Endothelial cell (in vitro differentiated cells): ENCODE measurements at places on chromosomes 3 and 15.

DNA sequence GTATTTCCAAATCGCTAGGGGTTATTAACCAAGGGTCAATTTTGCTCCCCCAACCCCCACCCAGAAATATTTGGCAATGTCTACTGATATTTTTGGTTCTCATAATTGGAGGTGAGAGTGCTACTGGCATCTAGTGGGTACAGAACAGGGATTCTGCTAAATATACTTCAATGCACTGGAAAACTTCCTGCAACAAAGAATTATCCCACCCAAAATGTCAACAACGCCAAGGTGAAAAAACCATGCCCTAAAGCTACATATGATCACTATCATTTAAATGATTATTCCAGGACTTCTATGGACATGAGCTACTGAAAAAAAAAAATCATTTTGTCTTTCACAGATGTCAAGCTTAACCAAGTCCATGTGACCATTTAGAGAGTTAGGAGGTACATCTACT is 867.9 kb downstream of the FHIT start:
- H3K4me1 ChIP-seq, result peaks cover 8% of the 10 kb centered on the region
- DNase-seq, result no peak
- no peak overlapping the region for H3K27ac ChIP-seq
- H3K27me3 ChIP-seq, result peaks cover 1% of the 10 kb centered on the region
- no peak overlapping the region for H3K4me3 ChIP-seq

DNA sequence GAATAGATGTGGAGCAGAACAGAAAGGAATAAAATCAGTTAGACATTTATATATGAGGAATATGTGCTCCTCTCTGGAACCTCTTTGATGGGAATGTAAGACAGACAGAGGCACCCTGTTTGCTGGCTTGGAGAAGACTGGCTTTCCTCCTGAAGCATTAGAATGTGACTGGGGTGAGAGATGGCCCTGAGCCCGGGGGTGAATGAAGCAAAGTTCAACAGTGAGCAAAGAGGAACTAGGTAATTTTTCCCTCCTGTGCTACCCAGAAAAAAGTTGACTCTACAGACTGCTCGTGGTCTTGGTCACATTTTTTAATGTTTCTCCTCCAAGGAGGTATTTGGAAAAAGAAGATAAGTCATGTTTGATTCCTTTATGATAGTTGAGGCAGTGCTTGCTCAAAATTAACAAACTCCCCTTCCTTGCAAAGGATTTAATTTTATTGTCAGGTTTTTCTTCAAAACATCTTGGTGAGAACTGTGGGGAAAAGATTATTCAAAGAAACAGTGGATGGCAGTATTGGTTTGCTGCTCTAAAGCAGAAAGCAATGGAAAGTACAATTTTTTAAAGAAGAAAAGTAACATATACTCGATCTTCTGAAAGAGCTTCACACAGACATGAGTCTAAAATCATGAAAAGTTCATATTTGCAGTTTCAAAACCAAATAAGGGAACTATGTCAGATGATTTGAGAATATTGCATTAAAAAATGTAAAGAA is 370.4 kb upstream of the CDIN1 start:
- no peaks in the 10 kb centered on the region for H3K27me3 ChIP-seq
- H3K4me1 ChIP-seq, result no peaks in the 10 kb centered on the region
- no peak overlapping the region for H3K4me3 ChIP-seq

- DNase-seq, result no peak
- H3K4me1 ChIP-seq, result peaks cover 10% of the 10 kb centered on the region
- H3K27ac ChIP-seq, result no peak overlapping the region
- H3K4me3 ChIP-seq, result no peak overlapping the region
- H3K36me3 ChIP-seq, result no peaks in the 10 kb centered on the region
These were observed 29.5 kb downstream of the GALNT15 start for GRCh38 chr3:16203671-16204629.

DNA sequence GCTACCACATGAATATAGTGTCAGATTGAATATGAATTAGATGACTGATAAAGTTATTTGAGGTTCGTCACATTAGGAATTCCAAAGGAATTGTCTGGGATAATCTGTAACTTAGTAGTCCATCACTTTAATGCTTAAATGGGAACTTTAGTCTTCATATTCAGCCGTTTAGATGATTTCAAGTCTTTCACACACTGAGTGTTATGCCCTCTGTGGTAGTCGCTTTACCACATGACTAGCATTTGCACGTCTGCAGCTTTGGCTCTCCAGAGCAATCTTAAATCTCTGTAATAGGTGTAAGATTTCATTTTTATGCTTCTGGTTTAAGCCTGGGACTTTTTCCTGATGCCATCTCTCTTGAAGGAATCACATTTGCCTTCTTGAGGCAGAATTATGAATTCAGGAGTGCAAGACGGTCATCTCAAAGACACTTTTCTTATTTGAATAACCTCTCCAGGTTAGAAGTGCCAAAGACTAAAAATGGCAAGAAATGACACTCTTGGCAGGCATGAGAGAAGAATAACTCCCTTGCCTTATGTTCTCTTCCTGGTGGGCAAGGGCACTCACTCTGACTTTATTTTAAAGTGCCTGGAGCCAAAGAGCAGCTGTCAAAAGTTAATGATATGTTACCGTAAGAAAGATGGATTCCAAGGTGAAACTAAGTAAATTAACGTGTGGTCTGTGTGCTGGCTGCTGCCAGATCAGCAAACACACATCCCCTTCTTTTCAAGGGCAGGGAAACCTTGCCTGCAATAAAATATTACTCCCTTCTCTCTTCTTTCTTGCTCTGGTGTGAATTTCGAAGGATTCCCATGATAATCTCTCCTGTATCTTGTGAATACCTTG is 153.3 kb downstream of the B3GALNT1 start:
- DNase-seq, result no peak
- no peaks in the 10 kb centered on the region for H3K27me3 ChIP-seq
- no peaks in the 10 kb centered on the region for H3K4me1 ChIP-seq
- no peaks in the 10 kb centered on the region for H3K36me3 ChIP-seq

DNA sequence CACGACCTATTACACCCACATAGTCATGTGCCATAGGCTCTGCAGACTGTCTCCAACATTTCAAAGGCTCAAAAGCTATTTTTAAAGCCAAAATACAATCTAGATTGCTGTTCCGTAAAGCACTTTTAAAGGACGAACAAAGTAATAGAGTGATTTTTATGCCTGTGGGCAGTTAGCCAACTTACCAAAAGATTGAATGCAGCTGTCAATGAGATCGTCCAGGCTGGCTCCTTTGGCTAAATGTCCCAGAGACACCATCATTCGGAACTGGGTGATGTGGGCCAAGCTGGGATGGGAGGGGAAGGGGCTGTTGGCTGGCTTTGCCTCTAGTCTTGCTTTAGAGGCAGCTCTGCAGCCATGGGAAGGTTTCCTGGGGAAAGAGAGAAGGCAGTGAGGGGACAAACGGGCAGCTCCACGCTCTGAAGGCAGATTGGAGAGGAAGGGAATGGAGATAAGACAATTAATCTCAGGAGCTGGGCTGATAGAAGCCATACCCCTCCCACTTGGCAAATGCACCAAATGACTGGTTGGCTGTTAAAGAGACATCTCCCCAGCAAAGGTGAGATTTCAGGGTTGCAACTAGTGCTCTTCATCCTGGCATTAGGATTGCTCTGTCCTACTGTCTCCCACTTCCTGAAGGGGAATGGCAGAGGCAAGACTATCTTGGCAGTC is 4.8 kb downstream of the RASGRP1 start:
- H3K4me3 ChIP-seq, result no peak overlapping the region
- H3K27me3 ChIP-seq, result peaks cover 5% of the 10 kb centered on the region
- H3K27ac ChIP-seq, result no peak overlapping the region
- H3K36me3 ChIP-seq, result no peaks in the 10 kb centered on the region
- no peak for DNase-seq
- H3K4me1 ChIP-seq, result peaks cover 11% of the 10 kb centered on the region

DNA sequence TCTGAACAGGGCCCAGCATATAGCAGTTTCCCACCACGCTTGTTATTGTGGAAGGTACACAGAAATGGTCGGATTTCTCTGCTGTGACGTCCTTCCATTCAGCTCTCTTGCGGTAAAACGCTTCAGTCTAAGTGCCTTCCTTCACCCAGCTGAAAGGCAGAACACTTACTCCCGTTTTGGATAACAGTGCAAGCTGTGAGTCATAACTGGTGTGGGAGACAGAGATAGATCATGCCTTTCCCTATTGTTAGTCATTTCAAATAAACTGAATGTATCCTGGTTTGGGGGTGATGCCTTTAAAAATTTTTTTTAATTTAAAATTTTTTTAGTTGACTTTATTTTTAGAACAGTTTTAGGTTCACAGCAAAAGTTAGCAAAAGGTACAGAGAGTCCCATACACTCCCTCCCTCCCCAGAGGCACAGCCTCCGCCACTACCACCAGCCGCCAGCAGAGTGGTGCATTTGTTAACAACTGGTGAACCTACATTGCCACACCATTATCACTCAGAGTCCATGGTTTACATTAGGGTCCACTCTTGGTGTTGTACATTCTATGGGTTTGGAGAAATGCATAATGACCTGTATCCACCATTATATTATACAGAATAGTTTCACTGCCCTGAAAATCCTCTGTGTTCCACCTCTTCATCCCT is 94.9 kb upstream of the NSMCE3 start:
- H3K36me3 ChIP-seq, result peaks cover 9% of the 10 kb centered on the region
- H3K27me3 ChIP-seq, result no peaks in the 10 kb centered on the region
- no peak overlapping the region for H3K27ac ChIP-seq
- DNase-seq, result no peak
- no peaks in the 10 kb centered on the region for H3K4me1 ChIP-seq

- H3K27me3 ChIP-seq, result no peaks in the 10 kb centered on the region
- DNase-seq, result no peak
- H3K4me1 ChIP-seq, result peaks cover 15% of the 10 kb centered on the region
These were observed 172.9 kb upstream of the SLC2A2 start for GRCh38 chr3:171199473-171199829.

- H3K27me3 ChIP-seq, result peaks cover 4% of the 10 kb centered on the region
- H3K27ac ChIP-seq, result no peak overlapping the region
- peaks cover 7% of the 10 kb centered on the region for H3K4me1 ChIP-seq
- no peak for DNase-seq
These were observed 357.5 kb downstream of the FOXP1 start for GRCh38 chr3:71225951-71226564.

DNA sequence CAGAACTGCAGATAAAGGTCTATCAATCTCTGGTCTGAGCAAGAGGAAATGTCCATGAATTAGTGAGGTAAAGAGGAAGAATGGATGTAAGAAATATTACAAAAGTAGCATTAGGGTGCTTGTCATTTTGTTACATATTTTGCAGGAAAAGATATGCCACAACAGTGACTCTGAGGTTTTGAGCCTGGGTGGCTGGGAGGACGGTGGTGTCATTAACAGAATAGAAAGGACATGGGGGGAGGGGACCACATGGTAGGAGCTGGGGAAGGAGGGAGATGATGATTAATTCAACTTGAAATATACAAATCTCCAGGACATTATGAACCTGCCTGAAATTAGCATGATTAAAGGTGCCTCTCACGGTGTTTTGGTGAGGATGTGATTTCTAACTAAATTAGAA is 245.5 kb upstream of the MDFIC2 start:
- no peak for DNase-seq
- H3K27me3 ChIP-seq, result peaks cover 2% of the 10 kb centered on the region
- H3K4me1 ChIP-seq, result no peaks in the 10 kb centered on the region
- no peaks in the 10 kb centered on the region for H3K36me3 ChIP-seq
- no peak overlapping the region for H3K27ac ChIP-seq

DNA sequence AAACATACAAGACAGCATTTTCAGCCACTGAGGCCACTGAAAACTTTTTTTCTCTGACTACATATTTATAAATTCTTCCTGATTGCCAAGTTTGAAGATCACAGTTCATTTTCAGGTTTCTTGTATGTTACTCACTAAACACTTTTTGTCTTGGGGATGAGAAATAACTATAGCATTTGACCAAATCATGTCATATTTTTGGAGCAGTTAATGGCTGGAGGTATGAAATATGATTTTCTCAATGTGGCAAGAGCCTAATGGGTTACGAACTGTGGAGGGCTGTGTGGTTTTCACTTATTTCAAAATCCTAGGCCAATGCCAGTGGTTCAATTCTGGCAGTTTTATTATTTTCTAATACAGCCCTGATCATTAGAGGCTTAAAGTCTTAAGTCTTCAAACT is 64.4 kb downstream of the USP13 start:
- H3K27ac ChIP-seq, result no peak overlapping the region
- DNase-seq, result no peak
- no peak overlapping the region for H3K4me3 ChIP-seq
- H3K4me1 ChIP-seq, result peaks cover 8% of the 10 kb centered on the region

DNA sequence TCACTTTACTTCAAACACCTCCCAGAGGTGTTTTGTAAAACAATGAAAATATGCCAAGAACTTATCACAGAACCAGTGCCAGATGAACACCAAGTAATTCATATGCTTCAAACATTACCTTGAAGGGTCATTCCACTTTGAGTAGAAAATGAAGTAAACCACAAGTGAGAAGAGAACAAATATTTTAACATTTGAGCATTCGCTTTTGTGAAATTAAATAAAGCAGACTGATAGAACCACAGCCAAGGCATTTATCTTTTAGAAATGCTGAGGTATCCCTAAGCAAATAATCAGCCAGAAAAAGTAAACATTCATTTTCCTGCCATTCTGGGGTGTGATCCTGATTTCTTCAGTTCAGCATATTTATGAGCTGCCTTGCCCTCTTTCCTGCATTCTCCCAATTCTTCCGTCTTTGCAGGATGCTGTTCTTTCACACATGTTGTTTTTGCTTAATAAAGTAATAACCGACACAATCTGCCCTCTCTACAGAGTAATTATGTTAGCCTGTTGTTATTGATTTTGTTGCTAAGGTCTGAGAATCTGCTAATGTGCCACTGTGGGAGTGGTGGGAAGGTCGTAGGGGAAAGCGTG is 235.6 kb upstream of the TGFBR2 start:
- peaks cover 2% of the 10 kb centered on the region for H3K27me3 ChIP-seq
- H3K4me3 ChIP-seq, result no peak overlapping the region
- DNase-seq, result no peak
- H3K4me1 ChIP-seq, result peaks cover 23% of the 10 kb centered on the region

GRCh38 chr15:61908241-61908640 is 152.0 kb downstream of the VPS13C start:
- DNase-seq, result no peak
- H3K27me3 ChIP-seq, result no peaks in the 10 kb centered on the region
- H3K36me3 ChIP-seq, result peaks cover 4% of the 10 kb centered on the region
- H3K27ac ChIP-seq, result no peak overlapping the region

DNA sequence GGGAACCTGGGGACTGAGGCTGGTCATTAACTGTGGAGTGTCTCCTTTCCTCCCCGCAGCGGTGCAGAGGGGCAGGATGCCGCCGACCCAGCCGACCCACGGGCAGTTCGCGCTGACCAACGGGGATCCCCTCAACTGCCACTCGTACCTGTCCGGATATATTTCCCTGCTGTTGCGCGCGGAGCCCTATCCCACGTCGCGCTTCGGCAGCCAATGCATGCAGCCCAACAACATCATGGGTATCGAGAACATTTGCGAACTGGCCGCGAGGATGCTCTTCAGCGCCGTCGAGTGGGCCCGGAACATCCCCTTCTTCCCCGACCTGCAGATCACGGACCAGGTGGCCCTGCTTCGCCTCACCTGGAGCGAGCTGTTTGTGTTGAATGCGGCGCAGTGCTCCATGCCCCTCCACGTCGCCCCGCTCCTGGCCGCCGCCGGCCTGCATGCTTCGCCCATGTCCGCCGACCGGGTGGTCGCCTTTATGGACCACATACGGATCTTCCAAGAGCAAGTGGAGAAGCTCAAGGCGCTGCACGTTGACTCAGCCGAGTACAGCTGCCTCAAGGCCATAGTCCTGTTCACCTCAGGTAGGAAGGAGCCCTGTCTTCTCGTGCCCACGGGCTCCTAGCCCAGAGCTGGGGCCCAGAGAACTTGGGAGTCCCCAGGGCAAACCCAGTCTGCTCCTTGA is 3.7 kb downstream of the NR2F2 start:
- H3K4me1 ChIP-seq, result peaks cover 40% of the 10 kb centered on the region
- peak overlapping the region; percentile 98 for H3K4me3 ChIP-seq
- peaks cover 30% of the 10 kb centered on the region for H3K27me3 ChIP-seq
- peaks cover 31% of the 10 kb centered on the region for H3K36me3 ChIP-seq
- H3K27ac ChIP-seq, result no peak overlapping the region
- no peak for DNase-seq
